ENCODE measurements at places on chromosomes 7 and 10.

GRCh38 chr7:1388703-1389335 is 70.5 kb downstream of the MICALL2 start:
- DNase-seq: no peak

- peak; percentile 7 for DNase-seq
Observed at GRCh38 chr7:93442478-93443224, 131.9 kb downstream of the CALCR start.

- DNase-seq: no peak
Observed at GRCh38 chr7:129785685-129786514, 166.9 kb downstream of the UBE2H start.

- no peak for DNase-seq
Observed at GRCh38 chr7:95993380-95993779, 221.0 kb downstream of the DYNC1I1 start.

DNA sequence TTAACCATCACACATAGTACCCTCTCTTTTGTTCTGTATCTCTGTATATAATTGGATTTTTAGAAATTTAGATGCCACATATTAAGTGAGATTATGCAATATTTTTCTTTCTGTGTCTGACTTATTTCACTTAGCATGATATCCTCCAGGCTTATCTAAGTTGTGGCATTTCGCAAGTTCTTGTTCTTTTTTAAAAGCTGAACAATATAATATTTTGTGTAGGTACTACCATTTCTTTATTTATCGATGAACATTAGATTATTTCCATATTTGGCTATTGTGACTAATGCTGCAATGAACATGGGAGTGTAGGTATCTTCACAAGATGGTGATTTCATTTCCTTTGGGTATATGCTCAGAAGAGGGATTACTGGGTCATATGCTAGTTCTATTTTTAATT is 295.0 kb downstream of the SUGCT start:
- DNase-seq: no peak

GRCh38 chr7:47185839-47186238 is 396.1 kb downstream of the TNS3 start:
- DNase-seq: no peak

DNA sequence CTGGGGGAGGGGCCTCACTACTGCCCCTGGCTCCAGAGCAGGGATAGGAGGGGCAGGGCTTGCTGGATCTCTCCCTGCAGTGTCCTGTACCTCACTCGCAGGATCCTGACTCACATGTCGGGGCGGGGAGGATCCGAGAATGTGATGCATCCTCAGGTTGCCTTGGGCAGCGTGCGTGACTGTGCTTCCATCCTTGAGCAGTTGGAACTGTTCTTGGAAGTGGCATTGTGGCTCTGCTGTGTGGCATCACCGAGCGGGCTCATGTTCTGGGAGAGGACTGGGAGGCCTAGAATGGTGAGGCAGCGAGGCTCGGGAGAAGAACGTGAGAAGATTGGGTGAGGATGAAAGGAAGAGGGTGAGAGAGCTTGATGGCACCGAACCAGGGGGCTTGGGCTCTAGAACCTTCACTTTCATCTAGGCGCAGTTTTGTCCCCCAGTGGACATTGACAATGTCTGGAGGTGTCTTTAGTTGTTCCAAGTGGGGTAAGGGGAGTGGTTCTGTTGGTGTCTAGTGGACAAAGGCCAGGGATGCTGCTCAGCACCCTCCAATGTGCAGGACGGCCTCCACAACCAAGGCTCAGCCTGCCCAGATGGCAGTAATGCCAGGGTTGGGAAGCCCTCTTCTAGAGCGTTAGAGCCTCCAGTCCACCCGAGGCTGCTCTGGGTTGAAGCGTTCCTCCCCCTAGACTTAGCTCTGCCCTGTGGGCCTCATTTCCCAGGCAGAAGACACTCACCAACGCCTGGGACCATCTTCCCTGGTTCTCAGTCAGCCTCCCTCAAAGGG is 8.4 kb downstream of the RARRES2 start:
- no peak for DNase-seq

DNA sequence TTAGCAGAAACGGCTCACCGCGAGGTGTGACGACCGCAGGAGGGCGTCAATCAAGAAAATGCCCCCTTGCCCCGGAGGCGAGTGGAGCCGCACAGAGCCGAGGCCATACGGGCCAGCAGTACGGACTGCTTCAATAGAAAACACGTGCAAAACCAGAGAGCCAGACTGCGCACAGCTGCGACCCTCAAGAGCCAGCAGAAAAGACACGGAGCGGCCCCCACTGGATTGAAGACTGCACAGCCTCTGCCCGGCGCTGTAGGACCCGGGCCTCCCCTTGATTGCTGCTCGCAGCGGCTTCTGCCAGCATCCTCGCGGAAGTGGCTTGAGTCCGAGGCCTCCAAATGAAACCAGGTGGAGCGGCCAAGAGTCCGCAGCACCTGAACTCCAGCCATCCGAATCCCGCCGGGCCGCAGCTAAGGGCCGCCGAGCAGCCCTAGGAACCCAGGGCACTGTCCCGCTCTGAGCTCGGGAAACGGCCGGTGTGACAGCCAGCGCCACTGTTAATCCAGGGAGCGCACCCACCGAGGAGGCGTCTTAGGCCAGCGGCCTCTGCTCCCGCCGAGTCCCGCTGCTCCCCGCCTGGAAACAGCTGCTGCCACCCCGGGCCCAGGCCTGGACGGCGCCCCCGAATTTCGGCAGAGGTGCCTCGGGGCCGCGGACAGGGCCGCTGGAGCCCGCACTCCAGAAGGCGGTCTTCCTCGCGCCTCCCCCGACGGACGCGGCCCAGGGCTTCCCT is 660 bp upstream of the HHEX start:
- no peak for DNase-seq

DNA sequence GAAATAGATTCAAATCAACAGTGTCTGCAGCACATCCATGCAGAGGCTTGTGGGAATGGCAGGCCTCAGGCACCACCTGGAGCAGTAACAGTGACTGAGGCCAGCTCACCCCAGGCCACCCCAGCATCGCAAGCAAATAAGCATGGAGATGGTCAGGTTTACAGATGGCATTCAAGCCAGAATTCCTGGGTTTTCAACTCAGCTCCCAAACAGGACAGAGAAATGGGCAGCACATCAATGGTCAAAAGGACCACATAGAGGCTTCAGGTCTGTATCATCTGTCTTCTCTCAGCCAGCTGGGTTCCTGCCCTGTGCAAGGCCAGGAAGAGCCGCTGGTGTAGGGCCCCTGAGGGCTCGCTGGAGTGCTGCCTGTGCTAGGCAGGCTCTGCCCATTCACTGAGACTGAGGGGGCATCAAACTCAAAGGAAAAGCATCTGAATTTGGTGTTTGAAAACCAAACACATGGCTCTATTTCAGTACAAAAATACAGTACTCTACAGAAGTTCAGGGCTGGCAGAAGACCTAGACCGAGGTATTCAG is 112.5 kb downstream of the KMT2E start:
- DNase-seq: no peak

GRCh38 chr7:127035203-127035849 is 217.4 kb downstream of the GRM8 start:
- no peak for DNase-seq

- no peak for DNase-seq
Observed at GRCh38 chr7:131039836-131040235, 287.8 kb upstream of the MKLN1 start.

- no peak for DNase-seq
Observed at GRCh38 chr7:18278316-18278715, 217.2 kb upstream of the HDAC9 start.

DNA sequence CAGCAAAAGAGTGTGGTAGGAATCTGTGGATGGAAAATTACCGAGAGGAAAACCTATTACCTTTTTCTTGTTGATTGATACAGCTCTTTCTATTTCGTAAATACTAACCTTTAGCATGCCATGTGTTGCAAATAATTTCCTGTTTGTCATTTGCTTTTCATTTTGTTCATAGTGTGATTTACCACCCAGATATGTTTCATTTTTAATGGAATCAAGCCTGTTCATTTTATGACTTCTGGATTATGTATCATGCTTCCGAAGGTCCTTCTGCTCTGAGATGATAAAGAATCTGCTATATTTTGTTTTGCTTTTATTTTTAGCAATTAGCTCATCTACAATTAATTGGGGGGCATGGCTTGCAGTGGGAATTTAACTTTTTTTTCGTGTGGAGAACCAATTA is 46.5 kb downstream of the INPP5F start:
- DNase-seq: no peak

DNA sequence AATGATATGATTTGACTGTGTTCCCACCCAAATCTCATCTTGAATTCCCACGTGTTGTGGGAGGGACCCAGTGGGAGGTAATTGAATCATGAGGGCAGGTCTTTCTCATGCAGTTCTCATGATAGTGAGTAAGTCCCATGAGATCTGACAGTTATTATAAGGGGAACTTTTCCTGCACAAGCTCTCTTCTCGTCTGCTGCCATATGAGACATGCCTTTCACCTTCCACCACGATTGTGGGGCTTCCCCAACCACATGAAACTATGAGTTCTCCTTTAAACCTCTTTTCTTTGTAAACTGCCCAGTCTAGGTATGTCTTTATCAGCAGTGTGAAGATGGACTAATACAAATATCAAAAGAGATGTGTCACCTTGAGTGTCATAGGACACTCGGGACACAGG is 502.7 kb upstream of the PODXL start:
- no peak for DNase-seq

- DNase-seq: no peak
Observed at GRCh38 chr7:101952355-101953247, 135.2 kb downstream of the CUX1 start.

DNA sequence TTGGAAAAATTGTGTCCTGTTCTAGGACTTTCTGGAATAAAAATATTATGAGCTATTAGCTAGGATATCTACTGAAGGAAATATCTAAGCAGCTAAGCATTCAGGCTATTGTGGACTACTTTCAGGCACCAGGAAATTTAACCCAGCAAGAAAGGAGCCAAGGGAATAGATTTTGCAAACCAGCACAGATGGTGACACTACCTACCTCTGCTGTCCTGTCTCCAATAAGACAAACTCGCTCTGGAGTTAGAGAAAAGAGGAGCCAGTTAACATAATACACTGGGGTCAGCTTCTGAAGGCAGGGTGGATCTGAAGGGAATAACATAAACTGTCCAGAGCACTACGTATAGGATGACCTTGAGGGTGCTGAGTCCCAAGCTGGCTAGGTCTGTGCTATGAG is 223.7 kb upstream of the PRSS58 start:
- DNase-seq: no peak

- no peak for DNase-seq
Observed at GRCh38 chr7:101863598-101863997, 46.2 kb downstream of the CUX1 start.

DNA sequence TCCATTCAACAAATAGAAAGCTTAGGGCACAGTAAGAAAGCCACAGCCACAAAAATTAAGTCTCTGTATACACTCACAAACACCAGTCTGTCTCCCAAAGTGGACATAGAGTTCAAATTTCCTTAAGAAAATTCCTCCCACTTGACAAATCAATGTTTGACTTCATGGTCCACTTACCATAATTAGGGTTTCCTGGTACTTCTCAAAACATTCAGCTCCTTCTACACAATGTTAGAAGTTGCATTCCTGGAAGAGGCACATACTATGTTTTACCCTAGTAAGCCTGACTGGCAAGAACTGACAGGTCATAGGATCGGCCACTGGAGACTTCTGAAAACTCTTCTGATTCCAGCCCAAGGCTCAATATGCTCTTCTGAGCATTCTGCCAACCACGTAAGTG is 70.5 kb downstream of the CPXM2 start:
- DNase-seq: no peak

- DNase-seq: no peak
Observed at GRCh38 chr7:151600331-151600730, 80.6 kb upstream of the RHEB start.

GRCh38 chr10:120641695-120642094 is 184.7 kb downstream of the PLPP4 start:
- DNase-seq: no peak

DNA sequence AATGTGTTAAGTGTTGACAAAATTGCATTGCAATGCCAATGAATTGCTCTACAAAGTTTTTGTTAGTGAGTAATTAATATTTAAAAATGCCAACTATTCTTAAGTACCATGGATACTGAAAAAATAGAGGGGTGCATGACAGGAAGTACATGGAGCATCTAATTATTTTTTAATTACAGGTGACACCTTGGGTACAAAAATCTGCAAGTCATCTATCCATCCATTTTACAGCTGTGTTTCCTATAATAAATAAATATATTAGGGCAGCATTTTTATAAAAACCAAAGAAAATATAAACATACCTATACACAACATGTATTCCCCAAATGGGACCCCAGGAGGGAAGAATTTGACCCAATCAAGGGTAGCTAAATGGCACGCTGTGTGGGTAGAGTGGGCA is 304.6 kb downstream of the XPNPEP1 start:
- DNase-seq: no peak

GRCh38 chr7:26091933-26092332 is 60.1 kb upstream of the NFE2L3 start:
- DNase-seq: no peak

GRCh38 chr7:135980665-135981180 is 3.6 kb upstream of the MTPN start:
- no peak for DNase-seq

Measured in stimulated activated CD4-positive, alpha-beta T cell treated with anti-CD3 and anti-CD28 coated beads, Interleukin-1b, Interleukin-23, amount 100 ng/mL, for 24 hours (primary cell).